Choroid plexus epithelial cell (primary cell): ENCODE measurements at places on chromosomes 3 and 15.
A peak's percentile ranks its signal among the peaks of the same experiment; 100 is the strongest.

DNA sequence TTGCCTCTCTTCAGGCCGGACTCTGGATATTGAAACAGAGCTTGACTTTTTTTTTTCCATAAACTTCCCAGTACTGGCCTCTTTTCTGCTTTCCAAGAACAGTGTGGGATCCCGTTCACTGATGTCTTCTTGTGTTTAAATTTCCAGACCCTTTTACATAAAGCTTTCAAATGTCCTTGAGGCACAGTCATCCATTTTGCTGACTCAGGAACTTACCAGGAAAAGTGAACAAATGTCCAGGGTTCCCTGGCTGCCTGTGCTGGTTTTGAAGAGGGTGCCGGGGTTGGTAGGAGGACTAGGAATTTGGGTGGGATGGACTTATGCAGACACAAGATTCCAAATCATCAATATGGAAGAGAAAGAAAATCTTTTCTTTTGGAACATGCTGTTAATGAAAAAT lies 68.1 kb downstream of the CHDH start:
- no peak for DNase-seq

DNA sequence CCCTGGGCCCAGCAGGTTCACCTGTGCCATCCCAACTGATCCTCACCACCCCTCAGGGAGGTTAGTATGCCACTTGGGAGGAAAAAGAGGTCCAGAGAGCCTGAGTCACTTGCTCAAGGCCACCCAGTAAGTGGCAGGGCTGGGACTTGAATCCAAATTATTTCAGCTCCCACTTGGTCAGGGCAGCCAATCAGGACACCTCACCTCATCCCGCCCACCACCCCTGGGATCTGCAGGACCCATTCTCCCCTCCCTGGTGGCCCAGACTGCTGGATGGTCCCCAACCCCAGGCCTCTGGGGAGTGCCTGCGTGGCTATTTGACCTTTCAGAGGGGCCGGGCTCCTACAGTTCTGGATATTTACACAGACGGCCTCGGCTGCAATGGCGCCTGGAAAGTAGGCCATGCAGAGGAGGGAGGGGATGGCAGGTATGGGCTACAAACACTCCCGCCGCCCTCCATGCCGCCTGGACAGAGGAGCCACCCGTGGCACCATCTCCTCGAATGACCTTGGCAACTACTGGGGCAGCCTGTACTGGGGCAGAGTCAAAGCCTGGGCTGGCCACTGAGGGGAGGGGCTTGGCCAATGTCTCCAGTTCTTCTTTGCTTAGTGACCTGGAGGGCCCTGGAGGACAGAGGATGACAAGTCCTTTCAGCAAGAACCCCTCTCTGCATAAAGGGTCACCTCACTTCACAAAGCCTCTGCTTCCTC lies 153.6 kb upstream of the LINGO1 start:
- DNase-seq = no peak

DNA sequence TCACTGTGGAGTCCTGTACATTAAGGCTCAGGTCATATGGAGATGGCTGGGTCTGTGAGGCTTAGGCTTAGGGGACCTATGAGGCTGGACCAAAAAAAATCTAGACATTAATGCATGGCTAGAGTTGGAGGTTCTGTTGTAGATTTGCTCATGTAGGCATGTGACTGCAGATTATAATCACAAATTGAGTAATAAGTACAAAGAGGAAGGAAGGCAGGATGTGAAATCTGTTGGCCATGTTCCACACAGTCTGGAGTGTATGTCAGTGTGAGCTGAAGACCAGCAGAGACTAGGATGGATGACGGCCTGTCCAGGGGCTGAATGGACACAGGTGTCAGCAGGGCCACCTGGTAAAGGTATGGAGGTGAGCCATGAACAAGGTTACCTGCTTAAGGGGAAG lies at the start of gene ST3GAL6:
ST3GAL6 (plus strand) TSS at position 265 of the 400 bp plus-strand sequence. CDS start 5,101 bp downstream, outside the sequence.
- DNase-seq = peak; percentile 83

- DNase-seq = peak; percentile 94
Measured at GRCh38 chr15:63019511-63020109, 22.9 kb upstream of the TPM1 start.

GRCh38 chr3:68088636-68089035 lies 434.2 kb upstream of the SUCLG2 start:
- no peak for DNase-seq

DNA sequence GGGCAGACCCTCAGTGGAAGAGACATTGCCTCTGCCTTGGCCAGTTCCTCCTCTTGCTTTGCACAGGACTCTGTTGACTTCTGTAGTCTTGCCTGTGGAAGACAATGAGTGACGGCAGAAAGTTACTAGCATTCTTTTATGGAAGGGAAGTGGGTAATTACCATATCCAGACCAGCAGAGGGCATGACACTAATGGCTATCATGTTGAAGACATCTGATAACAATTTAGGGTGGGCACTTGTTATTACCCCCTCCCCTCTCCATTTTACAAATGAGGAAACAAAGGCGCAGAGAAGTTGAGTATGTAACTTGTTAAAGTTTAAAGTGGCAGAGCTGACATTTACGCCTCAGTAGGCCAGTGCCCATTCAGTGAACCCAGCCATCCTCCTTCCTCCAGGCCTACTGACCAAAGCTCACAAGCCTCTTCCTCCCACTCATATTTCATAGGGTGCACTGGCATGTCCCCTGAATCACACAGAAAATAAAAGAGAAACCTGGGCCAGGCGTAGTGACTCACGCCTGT lies 48.2 kb upstream of the FMN1 start:
- DNase-seq = peak; percentile 54

- DNase-seq = peak; percentile 35
Measured at GRCh38 chr3:43854283-43854682, 163.5 kb downstream of the ABHD5 start.

- DNase-seq = peak; percentile 37
Measured at GRCh38 chr3:183541738-183542137, 13.8 kb downstream of the KLHL6 start.
